AG08395 (cell line): ENCODE measurements at places on chromosomes 13 and 19.

DNA sequence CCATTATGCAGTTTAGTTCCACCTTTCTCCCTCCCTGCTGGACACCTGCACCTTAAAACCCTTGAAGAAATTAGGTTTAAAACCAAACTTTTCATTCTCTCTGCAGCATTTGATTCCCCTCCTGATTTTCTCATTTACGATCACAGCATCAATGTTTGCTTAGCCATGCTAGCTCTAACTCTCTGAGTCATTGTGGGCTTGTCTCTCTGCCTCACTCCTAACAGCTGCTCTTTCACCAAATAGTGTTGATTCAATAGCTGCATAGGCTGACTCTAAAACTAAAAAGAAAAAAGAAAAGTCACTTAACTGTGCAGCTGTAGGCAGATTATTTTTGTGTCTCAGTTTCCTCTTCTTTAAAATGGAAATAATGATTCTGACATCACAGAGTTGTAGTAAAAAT is 1124.9 kb downstream of the DIAPH3 start:
- DNase-seq = no peak

DNA sequence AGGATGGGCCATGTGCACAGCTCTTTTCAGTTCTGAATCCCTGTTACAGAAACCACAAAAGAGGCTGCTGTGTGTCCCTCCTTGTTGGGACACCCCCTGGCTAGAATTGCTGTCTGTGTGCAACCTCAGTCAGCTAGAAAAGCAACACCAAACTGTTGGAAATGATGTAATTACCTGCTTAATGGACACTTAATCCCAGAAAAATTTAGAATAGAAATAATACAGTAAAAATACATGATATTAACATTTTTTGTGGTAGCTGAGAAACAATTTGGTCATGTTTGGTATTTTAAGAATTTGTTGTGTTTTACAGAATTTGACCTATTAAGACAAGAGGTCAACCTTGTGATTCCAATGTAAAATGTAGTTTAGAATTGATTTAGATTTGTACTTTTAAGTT is 46.8 kb downstream of the FAM124A start:
- peak; percentile 18 for DNase-seq

GRCh38 chr19:29836409-29836825 is 24.6 kb downstream of the CCNE1 start:
- no peak for DNase-seq

- DNase-seq = peak; percentile 88
Measured at GRCh38 chr19:13842291-13843103, 34.4 kb upstream of the NANOS3 start.

GRCh38 chr19:49554701-49555181 is 25.6 kb downstream of the NOSIP start:
- DNase-seq = no peak

DNA sequence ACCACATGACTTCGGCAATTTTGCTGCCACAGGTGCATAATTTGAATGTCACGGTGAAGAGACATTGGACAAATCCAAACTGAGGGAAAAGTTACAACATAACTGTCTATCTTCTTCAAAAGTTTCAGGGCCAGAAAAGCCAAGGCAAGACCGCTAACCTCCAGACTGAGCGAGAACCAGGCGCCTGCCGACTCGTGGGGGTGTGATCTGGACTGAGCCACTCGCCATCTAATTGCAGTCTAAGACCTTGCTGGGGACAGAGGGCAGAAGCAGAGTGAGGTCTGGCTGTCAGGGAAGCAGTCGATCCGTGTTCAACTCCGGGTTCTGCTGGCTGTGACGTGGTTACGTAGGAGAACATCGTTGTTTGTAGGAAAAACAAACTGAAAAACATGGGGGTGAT is 88.6 kb downstream of the SPACA7 start:
- DNase-seq = no peak

DNA sequence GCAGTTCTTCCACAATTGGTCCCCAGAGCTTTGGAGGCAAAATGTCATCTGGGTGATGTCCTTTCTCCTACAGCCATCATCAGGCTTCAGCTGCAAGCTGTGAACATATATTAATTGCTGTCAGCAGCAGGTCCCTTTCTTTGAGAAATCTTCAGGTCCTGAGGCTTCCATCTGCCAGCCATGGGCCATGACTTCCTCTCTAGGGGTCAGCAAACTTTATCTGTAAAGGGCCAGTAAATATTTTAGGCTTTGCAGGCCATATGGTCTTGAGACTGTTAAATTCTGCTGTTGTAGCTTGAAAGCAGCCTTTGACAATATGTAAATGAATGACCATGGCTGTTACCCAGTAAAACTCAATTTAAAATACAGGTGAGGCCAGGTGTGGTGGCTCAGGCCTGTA is 27.1 kb downstream of the SERP2 start:
- DNase-seq = no peak

DNA sequence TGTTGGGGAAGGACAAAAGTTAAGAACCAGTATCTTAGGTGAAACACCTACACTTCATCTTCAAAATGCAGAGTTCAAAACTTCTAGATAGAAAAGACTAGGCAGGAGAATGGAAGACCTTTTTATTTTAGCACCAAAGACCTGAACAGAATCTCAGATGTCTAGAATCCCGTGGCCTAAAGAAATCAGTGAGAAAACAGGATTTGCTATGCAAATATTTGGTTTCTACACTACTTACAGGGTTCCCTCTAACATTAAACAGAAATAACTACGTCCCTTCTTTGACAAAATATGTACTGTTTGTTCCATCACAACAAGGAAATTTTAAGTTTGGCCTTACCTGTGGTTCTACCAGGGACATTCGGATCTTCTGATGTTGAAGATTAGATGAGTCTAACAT is 21.5 kb downstream of the DIS3 start:
- no peak for DNase-seq

DNA sequence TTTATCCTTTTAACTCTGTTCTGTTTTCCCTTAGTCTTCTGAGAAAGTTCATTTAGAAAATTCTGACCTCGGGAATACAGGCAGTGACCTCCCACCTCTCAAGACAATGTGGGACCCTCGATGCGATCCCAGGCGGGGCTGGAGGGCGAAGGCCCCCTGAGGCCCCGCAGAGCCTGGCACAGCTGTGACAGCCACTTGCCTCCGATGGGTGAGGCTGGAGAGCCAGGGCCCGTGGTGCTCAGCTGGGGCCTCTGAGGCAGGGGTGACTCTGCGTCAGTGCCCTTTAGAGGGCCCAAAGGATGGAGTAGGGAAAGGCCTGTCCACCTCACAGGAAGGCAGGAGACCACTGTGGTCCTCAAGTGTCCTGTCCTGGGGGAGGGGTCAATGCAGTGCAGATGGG is 10.3 kb downstream of the GJA3 start:
- DNase-seq = no peak

DNA sequence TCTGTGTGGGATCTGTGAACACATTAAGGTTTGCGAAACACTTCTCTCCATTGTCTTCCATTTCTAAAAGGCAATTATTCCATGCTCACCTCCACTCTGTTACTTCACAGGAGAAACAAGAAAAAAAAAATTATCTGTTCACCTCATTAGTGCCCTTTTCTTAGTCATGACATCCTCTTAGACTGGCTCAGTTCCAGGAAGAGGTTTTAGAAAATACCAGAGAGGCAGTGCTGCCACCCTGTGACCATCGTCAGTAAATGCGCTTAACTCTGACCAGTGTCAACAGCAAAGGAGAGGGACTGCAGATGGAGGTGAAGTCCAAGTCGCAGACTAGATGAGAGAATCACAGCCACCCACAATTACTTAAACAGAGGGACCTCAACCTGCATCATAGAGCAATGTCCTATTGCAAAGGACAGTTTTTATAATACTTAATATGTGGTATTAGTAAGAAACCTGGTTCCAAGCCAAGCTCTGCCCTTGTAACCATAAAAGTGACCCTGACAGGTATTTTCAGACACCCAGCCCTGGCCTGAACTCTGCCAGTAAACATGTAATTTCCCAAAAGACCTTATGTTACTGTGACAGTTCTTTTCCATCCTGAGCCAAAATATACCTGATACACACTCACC is 19.4 kb downstream of the CEACAM21 start:
- peak; percentile 71 for DNase-seq

GRCh38 chr13:48158290-48158689 is 63.4 kb upstream of the MED4 start:
- no peak for DNase-seq

GRCh38 chr13:69556540-69557196 is 551.0 kb upstream of the ATXN8OS start:
- no peak for DNase-seq

DNA sequence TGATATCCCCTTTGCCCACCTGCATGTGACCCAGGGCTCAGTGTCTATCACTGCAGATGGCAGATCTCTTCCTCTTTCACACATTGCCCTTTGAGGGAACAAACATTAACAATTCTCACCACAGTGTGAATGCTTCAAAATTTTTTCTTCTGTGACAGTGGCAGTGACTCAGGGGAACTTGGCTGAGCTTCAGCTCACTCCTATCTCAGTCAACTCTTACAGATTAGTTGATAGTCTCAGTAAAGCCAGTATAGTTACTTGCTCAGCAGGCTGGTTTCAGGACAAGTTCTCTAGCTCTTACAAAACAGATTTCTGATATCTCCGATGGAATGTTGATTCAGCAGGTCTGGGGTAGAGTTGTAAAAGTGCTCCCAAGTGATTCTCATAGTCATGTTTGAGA is 166.9 kb downstream of the DLEU7 start:
- peak; percentile 56 for DNase-seq

DNA sequence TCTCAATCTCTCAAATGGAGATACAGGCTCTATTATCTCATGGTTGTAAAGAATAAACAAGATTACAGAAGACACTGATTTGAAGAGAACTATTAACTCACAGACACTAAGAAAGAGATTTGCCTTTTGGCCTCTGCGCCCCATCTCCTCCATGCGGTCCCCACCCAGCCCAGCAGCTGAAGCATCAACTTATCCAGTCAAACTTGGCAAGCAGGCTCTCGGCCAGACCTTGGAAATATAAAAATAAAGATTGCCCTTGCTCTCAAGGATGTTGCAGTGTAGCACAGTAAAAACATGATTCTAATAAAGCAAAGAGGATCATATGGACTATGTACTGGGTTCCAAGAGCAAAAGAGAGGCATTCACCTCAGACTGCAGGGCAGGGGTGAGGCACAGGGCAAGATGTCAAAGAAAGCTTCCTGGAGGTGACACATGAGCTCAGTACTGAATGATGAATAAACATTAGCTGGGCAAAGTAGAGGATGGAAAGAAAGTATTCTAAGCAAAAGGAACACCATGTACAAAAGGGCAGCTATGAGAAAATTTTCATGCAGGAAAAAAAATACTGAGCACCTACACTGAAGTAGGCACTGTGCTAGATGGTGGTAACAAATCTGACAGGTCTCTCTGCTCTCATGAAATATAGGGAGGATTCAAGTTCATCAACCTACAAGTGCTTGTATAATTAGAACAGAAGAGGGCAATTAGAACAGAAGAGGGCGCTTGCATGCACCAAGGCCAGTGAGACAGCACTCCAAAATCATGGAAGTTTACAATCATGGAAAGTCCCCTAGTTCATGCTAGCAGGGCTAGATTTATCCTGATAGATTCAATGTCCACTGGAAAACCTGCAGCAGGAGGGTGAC is 85.0 kb downstream of the SACS start:
- no peak for DNase-seq

DNA sequence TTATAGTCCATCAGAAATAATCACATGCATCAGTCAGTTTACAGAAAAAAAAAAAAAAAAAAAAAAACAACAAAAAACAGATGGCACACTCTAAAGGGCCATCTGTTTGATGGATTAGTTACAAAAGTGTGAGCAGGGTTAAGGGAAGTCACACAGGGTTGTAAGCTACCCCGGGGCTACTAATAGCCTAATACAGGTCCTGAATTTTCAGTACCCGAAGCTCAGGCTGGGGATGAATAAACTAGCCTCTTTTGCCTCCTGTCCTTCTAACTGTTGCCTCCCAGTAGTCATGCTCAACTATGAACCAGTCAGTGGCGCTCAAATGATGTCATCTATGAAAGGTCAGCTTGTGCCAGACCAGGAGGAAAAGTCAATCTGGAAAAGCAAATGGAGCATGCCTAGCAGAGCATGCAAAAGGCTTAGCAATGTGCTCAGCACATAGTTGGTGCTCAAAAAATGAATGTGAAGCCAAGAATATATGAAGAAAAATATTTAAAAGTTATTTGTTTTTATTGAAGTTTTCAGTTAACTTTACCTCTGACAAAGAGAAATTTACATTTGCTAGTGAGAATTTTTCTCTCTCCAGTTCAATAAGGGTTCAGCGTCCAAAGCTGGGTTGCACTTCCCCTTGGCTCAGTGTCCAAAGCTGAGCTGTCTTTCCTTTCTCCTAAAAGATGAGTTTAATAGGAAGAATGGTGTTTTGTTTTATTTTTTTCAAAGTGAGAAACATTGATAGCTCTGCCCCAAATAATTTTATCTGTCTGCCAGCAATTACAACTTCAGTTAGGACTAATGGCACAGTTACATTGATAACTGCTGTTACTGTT is 30.8 kb upstream of the LRCH1 start:
- no peak for DNase-seq
